Type B pancreatic cell (in vitro differentiated cells): ENCODE measurements at places on chromosomes 6 and 20. TPM values are rescaled to one million over a fixed set of nuclear protein-coding genes. Genes with fewer than 3 reads are reported as not detected.

DNA sequence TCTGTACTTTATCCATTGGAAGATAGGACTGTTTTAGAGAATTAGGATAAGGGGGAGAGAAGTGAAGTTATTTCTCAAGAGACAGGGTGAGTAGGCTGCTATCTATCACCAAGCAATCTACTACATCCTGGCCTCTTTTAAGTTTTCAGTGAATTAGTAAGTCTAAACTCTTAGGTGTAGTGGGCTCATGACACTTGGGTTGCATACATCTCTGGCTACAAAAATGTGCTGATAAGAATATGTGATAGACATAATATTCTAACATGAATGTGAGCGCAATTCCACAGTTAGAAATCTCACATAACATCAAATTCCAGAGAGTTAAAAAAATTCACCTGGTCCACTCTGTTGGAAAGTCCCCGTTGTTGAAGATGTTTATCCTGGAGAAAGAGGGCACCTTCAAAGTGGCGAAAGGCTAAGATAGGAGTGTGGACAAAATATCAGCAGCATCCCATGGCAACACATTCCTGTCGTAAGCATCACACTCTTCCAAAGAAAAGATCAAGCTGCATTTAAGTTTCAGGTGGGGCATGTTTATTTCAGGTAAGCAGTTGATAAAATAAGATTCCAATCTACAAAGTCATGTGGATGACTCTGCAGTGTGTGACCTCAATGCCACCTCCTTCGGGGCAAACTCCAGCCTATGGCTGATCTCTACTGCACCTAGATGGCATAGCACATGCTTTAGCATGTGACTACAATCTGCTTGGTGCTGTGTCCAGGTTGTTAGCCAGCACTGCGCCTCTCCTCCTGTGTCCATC is 111.7 kb upstream of the NEDD9 start:
- peaks cover 7% of the 10 kb centered on the region for H3K4me1 ChIP-seq
- no peak overlapping the region for H3K4me3 ChIP-seq

SMLR1 gene
- 0.53 and 1.3 TPM in 2 replicates for total RNA-seq

- no peak for DNase-seq
- no peaks in the 10 kb centered on the region for H3K36me3 ChIP-seq
- H3K27ac ChIP-seq: no peak overlapping the region
- H3K4me1 ChIP-seq: peaks cover 10% of the 10 kb centered on the region
- peaks cover 3% of the 10 kb centered on the region for H3K27me3 ChIP-seq
These were observed 99.4 kb upstream of the VGLL2 start for GRCh38 chr6:117165911-117166499.

RIPOR3 gene
- total RNA-seq: 1.9 and 5.1 TPM in 2 replicates

WFDC5 gene
- total RNA-seq: 0.41 and 0.74 TPM in 2 replicates

DNA sequence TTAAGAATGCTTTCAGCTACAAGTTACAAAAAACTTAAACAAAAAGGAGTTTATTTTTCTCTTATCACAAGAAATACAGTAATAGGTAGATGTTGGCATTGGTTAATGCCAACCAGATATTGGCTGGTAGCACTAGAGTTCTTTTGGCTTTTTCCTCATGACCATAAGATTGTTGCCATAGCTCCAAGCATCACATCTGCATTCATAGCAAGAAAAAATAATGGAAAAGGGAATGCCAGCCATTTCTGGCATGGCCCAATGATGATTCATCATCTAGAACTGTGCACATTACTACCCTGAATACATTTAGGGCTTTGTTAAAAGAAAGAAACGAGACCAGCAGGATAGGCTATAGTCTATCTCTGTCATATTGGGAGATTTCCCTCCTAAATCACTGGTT is 20.8 kb upstream of the SIRT5 start:
- no peak overlapping the region for H3K27ac ChIP-seq
- H3K4me3 ChIP-seq: no peak overlapping the region
- no peak for DNase-seq
- no peaks in the 10 kb centered on the region for H3K36me3 ChIP-seq

GRCh38 chr20:50052550-50053361 is 60.2 kb downstream of the UBE2V1 start:
- no peaks in the 10 kb centered on the region for H3K27me3 ChIP-seq
- peaks cover 25% of the 10 kb centered on the region for H3K4me1 ChIP-seq

DEFB124 gene
- total RNA-seq: not detected in 2 replicates

PPP1R3G gene
- 0.19 and 0.45 TPM in 2 replicates for total RNA-seq

DNA sequence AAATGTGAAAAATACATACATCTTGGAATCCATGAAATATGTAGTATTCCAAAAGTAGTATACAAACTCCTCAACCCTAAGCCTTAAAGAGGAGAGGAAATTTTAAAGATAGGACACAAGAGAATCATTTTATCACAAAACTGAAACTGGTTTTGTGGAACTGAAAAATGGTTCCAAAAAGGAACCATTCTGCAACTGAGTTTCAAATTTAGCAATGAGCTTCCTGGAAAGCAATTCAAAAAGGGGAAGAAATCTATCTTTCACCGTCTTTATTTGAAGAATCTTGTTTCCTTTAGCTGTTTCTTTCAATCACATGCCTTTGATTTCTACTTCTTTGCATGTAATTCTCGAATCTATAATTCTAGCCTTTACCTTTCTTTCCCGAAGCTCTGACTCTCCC is 32.2 kb upstream of the LAMP5 start:
- no peaks in the 10 kb centered on the region for H3K36me3 ChIP-seq
- H3K27me3 ChIP-seq: no peaks in the 10 kb centered on the region
- no peak overlapping the region for H3K27ac ChIP-seq
- H3K4me1 ChIP-seq: peaks cover 9% of the 10 kb centered on the region
- no peak for DNase-seq
